Esophagus squamous epithelium (tissue), 5 donors: ENCODE measurements at places on chromosomes 6 and 20.
A peak's percentile ranks its signal among the peaks of the same experiment; 100 is the strongest.

DNA sequence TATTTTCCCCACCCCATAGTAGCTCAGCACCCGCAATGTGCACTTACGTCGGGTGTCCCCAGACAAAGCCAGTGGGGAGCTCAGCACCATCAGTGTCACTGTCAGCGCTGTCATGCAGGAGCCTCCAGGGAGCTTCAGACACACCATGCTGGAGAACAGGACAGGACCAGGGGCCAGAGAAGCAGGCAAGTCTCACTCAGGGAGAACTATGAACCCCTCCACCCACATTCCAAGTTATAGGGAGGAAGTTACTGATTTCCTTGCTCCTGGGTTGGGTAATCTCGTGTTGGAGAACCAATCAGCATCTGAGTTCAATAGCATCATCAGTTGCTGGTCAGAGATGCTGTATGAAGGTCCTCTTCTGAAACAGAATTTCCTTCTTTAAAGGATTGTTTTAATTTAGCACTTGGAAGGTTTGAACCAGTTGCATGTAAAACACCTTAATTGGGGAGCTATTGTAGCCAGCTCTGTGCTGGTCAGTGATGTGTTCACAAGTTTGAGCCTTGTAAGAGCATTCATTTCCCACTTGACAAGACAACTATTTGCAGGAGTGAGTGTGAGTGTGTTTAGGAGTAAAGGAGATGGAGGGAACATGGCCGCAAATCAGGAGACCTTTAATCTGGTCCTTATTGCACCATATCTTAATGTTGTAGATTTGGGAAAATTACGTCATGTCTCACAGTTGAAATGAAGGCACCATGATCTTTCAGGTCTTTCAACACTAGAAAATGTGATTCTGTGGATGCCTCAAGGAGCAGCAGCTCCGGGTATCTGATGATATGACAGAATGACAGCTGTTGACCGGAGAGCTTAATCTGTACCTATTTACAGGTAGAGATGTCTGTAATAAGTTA, at the start of gene HLA-DRB1:
Gene HLA-DRB1, minus strand, starts transcription at position 253 of the 854 bp plus-strand sequence. Its CDS starts 106 bp downstream, at position 147.
- no peak for DNase-seq
- no peak within 1 kb of the TSS for H3K4me3 ChIP-seq
- no peaks in the 10 kb centered on the region for H3K36me3 ChIP-seq
- peak within 1 kb of the TSS; percentile 48 for H3K27ac ChIP-seq
- no peaks in the 10 kb centered on the region for H3K4me1 ChIP-seq

DNA sequence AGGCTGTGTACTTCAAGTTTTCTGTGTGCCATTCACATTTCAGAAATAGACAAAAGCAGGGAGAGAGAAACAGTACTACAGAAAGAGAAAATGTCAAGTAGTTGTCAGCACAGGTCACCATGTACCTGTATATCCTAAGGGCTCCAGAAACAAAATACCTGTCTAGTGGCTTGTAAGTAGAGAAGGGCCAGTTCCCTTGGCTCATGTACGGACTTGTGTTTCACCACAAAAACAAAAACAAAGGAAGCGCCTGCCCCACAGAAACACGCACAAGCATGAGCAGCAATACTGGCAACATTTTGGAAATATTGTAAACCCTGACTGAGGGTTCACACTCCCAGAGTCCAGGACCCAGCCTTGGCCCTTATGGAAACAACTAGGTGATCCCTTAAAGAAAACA, 44.3 kb downstream of the CNKSR3 start:
- H3K4me3 ChIP-seq = no peak overlapping the region
- no peak for DNase-seq

DNA sequence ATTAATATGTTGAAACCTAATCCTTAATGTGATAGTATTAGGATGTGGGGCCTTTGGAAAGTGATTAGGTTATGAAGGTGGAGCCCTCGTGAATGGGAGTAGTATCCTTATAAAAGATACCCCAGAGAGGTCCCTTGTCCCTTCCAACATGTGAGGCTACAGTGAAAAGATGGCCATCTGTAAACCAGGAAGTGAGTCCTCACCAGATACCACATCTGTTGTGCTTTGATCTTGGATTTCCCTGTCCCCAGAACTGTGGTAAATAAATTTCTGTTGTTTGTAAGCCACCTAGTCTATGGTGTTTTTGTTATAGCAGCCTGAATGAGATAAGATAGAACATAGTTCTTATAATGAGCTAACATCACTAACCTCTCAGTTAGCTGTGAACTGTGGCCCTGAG, 16.6 kb upstream of the CALHM6 start:
- no peaks in the 10 kb centered on the region for H3K4me1 ChIP-seq
- no peak for DNase-seq
- H3K27me3 ChIP-seq = no peaks in the 10 kb centered on the region
- no peak overlapping the region for H3K4me3 ChIP-seq
- H3K36me3 ChIP-seq = no peaks in the 10 kb centered on the region

DNA sequence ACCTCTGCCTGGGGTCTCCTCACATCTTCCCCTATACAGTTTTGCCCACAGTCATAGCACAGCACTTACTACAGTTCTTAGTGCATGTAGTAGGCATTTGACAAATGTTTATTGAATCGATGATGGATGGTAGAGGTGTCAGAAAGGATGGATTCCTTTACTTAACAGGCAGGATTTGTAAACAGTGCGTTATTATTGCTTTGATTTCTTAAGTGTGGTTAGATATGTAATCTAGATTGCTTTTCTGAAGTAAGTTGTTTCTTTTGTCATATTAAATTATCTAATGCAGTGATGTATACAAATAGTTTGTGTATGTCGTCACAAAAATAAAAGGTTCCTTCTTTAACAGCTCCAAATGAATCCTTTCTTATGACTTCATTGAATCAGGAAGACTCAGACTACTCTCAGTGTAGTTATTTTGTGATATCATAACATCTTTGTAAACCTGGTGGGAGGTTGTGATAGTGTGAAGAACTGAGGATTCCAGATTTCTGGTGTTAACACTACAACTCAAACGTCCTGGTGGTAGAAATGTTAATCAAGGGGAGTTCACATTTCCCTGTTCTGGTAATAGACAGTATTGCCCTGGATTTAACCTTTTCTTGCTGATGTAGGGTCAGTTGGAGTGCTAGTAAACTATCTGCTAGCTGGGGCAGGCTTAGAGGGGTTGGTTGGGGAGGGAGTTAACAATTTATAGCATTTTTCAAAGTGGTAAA, 87.7 kb downstream of the HIVEP1 start:
- H3K4me1 ChIP-seq = no peaks in the 10 kb centered on the region
- no peaks in the 10 kb centered on the region for H3K36me3 ChIP-seq
- H3K27ac ChIP-seq = no peak overlapping the region
- DNase-seq = no peak
- H3K4me3 ChIP-seq = no peak overlapping the region

- no peaks in the 10 kb centered on the region for H3K27me3 ChIP-seq
- H3K27ac ChIP-seq = no peak overlapping the region
- no peak for DNase-seq
Observed at GRCh38 chr6:43758617-43759050, 11.4 kb upstream of the VEGFA start.

- H3K27me3 ChIP-seq = no peaks in the 10 kb centered on the region
- no peak overlapping the region for H3K27ac ChIP-seq
- H3K4me3 ChIP-seq = no peak overlapping the region
- no peaks in the 10 kb centered on the region for H3K36me3 ChIP-seq
Observed at GRCh38 chr6:155962276-155962675, 506.6 kb upstream of the NOX3 start.

DNA sequence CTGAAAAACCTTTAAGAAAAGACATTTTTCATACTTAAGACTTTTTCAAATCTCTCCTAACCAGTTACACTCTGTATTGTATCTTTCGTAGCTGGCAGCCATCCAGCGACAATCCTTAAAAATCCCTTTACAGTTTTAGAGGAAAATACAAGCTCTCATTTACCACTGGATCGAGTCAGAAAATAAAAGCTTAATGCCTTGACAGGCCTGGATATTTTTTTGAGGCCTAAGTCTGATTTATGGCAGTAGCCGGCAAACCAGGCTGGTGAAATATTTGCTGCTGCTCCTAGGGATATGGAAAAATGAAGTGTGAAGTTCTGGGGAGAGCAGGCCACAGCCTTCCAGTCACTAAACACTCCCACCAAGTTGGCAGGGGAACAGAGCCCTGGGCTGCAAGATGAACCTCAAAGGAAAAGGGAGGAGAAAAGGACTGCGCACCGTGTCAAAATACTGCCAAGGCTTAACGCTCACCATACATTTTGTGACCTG, 213.0 kb upstream of the SUPT3H start:
- no peak overlapping the region for H3K4me3 ChIP-seq
- no peak for DNase-seq
- H3K27me3 ChIP-seq = no peaks in the 10 kb centered on the region
- peak overlapping the region; percentile 36 for H3K27ac ChIP-seq

- H3K4me1 ChIP-seq = no peaks in the 10 kb centered on the region
- no peak overlapping the region for H3K27ac ChIP-seq
- no peaks in the 10 kb centered on the region for H3K36me3 ChIP-seq
- H3K27me3 ChIP-seq = peaks cover 5% of the 10 kb centered on the region
- no peak for DNase-seq
Observed at GRCh38 chr6:148151896-148152643, 190.6 kb upstream of the SASH1 start.

DNA sequence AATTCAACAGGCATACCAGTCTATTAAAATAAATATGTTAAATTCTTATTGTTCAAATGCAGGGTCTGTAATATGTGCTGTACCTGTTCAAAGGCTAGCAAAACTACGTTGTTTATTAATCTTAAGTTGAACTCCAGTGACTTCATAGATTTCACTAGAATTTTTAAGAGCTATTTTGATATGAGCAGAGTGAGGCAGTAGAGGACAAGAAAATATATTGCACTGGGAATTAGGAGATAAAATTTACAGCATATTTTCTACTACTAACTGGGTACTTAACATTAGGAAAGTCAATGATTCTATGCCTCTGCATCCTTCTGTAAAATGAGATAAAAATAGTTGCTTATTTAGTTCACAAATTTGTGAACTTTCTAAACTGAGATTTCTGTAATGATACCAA, 162.2 kb upstream of the BMP5 start:
- H3K27ac ChIP-seq = no peak overlapping the region
- DNase-seq = no peak
- H3K27me3 ChIP-seq = no peaks in the 10 kb centered on the region
- no peaks in the 10 kb centered on the region for H3K4me1 ChIP-seq
- H3K36me3 ChIP-seq = no peaks in the 10 kb centered on the region
- H3K4me3 ChIP-seq = no peak overlapping the region

DNA sequence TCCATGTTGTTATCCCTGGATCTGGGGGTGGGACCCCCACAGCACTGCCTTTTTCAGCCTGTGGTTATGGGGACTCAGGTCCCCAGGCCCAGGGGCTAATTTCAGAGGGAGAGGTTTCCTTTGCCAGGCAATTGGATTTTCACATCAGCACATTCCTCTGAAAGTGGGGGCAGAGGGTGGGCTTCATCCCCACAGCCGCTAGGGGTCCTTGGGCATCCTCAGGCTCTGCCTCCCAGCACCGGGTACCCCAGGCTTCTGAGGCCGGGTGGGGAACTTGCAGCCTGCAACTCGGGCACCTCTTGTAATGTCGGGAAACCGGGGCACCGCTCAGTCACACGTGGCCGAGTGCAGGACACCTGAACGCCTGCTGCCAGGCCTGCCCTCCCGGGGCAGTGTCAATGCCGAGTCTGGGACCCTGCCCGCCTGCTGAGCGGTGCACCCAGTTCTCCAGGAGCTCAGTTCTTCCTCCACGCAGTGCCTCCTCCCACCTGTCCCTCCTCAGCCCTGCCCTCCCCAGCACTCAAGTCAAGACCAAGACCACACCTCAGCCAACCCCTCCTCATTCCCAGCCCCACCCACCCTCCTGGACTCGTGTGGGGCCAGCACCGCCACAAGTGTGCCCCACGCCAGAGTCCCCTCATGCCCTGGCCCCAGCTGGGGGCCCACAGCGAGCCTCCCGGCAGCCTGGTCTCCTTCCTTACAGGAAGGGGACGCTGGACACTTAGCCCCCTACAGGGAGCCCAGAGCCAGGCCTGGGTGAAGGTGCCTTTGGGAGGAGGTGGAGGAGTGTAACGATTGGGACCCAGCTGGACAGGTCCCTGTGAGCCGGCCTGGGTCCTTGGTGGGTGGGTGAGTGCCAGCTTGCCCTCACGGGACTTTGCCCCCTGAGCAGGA, 8.8 kb upstream of the CHRNA4 start:
- H3K27ac ChIP-seq = no peak overlapping the region
- no peaks in the 10 kb centered on the region for H3K27me3 ChIP-seq
- no peak overlapping the region for H3K4me3 ChIP-seq
- H3K4me1 ChIP-seq = no peaks in the 10 kb centered on the region

DNA sequence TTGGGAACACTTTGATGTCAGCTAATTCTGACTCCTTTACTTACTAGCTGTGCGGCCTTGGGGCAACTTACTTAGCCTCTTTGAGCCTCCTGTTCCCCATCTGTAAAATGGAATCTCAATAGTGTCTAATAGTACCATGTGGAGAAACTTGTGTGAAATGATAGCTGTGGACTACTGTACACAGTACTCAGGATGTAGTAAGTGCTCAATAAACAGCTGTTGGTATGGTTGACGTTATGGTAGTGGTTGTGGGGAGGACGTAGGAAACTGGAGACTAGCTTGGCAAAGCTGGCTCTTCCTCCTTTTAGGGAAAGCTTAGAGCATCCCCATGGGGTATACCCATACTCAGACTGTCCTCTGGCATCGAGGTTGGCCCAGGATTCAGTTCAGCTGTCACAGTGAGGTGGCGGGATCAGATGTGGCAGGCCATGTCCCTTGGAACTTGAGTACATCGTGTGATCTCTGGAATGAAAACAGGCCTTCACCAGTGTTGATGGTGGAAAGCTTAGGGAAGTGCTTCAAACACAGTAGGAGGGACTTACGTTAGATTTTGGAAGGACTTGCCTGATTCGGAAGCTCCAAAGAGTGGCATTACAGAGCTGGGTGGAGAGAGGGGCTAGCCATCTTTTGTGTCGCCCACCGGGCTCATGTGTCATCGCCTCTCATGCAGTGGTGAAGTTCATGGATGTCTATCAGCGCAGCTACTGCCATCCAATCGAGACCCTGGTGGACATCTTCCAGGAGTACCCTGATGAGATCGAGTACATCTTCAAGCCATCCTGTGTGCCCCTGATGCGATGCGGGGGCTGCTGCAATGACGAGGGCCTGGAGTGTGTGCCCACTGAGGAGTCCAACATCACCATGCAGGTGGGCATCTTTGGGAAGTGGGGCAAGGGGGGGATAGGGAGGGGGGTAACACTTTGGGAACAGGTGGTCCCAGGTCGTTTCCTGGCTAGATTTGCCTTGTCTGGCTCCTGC, 7.1 kb downstream of the VEGFA start:
- H3K4me3 ChIP-seq = no peak overlapping the region
- no peak for DNase-seq
- peaks cover 66% of the 10 kb centered on the region for H3K36me3 ChIP-seq
- H3K27ac ChIP-seq = peak overlapping the region; percentile 34
- H3K27me3 ChIP-seq = no peaks in the 10 kb centered on the region

DNA sequence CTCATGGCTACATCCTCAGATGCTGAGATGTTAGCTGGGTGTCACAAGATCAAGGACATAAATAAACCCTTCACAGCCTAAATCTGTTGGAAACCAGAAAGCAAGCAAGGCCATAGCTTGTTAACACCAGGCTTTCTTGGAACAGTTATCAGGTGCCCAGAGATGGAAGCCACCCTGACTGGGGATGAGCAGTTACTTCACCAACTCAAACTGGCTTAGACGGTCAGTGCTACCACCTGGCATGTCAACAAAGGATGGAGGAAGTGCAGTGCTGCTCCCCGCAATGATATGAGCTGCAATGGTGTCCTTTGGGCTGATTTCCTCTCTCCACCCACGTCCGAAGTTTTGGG, 28.9 kb upstream of the SMIM29 start:
- no peak overlapping the region for H3K27ac ChIP-seq
- H3K27me3 ChIP-seq = no peaks in the 10 kb centered on the region
- no peaks in the 10 kb centered on the region for H3K36me3 ChIP-seq
- H3K4me1 ChIP-seq = no peaks in the 10 kb centered on the region
- DNase-seq = no peak

GRCh38 chr20:50679753-50680104, 11.6 kb downstream of the RIPOR3 start:
- DNase-seq = no peak
- H3K27ac ChIP-seq = no peak overlapping the region
- H3K4me3 ChIP-seq = no peak overlapping the region
- H3K36me3 ChIP-seq = no peaks in the 10 kb centered on the region
- H3K4me1 ChIP-seq = no peaks in the 10 kb centered on the region
- no peaks in the 10 kb centered on the region for H3K27me3 ChIP-seq
